NCI-H2081 treated with DMSO at 0.1 percent for 48 hours (cell line): ENCODE measurements at places on chromosomes 13 and 19.

GRCh38 chr13:81139987-81140386 is 799.1 kb upstream of the SPRY2 start:
- DNase-seq, result no peak

DNA sequence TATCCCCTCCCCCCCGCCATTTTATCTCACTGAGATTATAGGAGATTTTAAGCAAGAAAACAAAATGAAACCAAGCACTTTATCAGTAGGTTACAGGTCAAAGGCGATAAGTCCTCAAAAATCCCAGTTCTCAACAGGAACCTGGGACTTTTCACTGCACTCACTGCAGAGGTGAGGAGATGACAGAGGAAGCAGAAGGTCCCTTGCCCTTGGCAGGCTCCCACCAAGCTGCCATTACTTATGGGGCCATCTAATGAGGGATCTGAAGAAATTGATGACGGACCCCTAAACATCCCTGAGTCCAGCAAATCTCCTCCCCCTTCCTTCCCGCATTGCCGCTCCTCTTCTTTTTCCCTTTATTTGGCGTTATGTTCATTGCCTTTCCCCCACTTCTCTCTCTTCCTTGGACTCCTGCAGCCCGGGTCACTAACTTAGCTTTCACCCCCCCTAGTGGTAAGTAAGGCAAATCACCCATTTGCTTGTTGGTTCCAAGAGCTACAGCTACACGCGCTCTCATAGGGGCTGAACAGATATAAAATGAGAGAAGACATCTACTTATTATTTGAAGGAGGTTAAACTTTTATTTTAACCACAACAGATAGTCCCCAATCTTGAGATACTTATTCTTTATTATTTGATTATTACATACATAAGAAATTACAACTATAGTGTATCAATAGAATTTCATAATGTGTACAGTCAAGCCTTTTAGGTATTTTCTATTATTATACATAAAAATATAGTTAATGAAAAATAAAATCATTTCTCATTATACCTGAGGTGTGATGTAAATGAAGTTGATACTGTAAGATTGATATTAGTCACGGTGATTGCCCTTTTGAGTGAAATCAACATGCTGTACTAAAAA is 52.0 kb upstream of the ARGLU1 start:
- DNase-seq, result peak; percentile 3

DNA sequence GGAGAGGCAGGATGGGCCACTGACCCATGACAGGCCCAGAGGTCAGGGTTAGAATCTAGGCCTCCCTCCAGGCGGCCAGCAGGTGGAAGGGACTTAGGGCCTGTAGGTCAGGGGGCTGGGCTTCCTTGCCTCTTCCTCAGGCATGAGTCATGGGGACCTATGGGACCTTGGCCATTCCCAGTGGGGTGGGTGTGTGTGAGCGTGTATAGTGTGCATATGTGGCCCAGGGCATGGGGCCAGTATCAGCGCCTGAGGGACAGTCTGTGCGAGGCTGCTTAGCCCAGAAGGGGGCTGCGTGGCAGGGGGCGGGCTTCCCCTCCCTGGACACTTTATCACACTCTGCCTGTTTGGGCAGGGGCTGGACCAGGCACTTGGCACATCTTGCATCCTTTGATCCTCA is 13.3 kb downstream of the KCTD15 start:
- no peak for DNase-seq

DNA sequence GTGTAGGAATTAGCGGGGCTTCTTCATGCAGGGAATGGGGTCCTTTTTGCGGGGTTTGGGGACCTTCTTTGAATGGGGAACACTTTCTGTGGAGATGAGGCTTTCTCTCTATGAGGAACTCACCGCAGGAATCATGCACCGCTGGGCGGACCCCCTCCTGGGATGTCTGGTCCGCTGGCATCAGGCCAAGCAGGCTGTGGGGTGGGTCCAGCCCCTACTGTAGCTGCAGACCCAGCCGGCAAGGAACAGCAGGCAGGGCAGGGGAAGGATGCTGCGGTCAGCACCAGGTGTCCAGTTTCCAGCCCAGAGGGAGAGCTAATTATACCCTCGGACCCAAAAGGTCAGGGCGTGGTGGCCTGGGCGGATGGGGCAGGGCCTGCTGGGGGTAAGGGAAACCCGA is 1.8 kb downstream of the MYBPC2 start:
- no peak for DNase-seq

DNA sequence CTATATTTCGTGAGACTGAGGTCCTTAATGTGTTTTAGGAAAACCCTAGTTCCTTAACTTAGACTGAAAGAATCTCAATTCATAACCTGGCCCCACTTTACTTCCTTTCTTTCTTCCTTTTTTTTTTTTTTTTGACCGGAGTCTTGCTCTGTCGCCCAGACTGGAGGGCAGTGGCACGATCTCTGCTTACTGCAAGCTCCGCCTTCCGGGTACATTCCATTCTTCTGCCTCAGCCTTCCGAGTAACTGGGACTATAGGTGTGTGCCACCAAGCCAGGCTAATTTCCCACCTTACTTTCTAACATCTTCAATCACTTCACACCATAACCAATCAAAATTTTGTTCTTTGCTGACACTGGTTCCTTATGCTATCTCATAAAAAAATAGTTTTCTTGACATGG is 2097.0 kb downstream of the PCDH9 start:
- DNase-seq, result no peak

GRCh38 chr13:75715601-75716523 is 79.7 kb downstream of the LMO7 start:
- DNase-seq, result no peak
